ENCODE measurements at places on chromosomes 16 and 17. TPM values are rescaled to one million over a fixed set of nuclear protein-coding genes. Genes with fewer than 3 reads are reported as not detected.

Gene ABCC11
- total RNA-seq, result 0.22 TPM

Gene GPR179
- not detected for total RNA-seq

Gene CFAP119
- total RNA-seq, result 8.4 TPM

Gene PIK3R6
- total RNA-seq, result not detected

Gene UMOD
- total RNA-seq, result not detected

Gene IRF8
- 0.19 TPM for total RNA-seq

Gene C16orf92
- not detected for total RNA-seq

Gene SCNN1B
- total RNA-seq, result 0.50 TPM

Gene DNAH9
- total RNA-seq, result not detected

Measured in A549 treated with Mapracorat at 1 μM for 4 hours (cell line).